ENCODE measurements at places on chromosomes 11 and 22.

- DNase-seq, result peak; percentile 55
These were observed 35.7 kb upstream of the KLHL35 start for GRCh38 chr11:75468534-75469340.

DNA sequence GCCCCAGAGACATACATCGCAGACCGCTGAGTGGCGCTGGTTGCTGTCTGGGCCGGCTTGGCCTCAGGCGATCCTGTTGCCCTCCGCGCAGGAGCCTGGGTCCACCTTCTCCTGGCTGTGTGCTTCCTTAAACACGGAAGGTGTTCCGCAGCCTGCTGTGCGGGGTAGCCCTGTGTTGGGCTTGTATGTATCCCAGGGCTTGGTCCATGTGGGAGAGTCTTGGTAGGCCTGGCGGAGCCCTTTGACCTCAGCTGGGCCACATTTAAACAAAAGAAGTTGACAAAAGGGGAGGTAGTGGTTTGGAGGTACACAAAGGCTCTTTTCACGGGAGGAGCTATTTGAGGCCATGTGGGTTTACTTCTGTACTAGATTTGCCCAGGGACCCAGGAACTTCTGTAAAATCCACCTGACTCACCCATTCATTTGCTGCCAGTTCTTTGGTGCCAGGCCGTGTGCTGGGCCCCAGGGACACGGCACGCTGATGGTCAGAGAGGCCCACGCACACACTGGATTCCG, 11.0 kb upstream of the GRAMD4 start:
- DNase-seq, result no peak

- DNase-seq, result no peak
These were observed 32.6 kb downstream of the PRDM11 start for GRCh38 chr11:45178890-45179671.

DNA sequence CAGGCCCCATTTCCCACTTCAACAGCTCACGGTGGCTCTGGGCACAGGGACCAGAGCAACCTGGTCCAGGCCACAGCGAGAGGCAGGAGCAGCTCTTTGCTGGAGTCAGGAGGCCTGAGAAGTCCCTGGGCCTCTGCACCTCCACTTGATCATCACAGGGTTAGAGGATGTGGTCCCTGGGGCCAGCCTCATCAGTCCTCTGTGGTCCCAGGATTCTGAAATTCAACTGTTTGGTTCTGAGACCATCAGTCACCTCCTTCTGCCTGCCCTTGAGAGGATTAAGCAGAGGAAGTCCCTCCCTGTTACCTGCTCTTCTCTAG, 24.9 kb upstream of the CBX7 start:
- DNase-seq, result no peak

- no peak for DNase-seq
These were observed 12.8 kb downstream of the ARFGAP2 start for GRCh38 chr11:47163898-47164297.

DNA sequence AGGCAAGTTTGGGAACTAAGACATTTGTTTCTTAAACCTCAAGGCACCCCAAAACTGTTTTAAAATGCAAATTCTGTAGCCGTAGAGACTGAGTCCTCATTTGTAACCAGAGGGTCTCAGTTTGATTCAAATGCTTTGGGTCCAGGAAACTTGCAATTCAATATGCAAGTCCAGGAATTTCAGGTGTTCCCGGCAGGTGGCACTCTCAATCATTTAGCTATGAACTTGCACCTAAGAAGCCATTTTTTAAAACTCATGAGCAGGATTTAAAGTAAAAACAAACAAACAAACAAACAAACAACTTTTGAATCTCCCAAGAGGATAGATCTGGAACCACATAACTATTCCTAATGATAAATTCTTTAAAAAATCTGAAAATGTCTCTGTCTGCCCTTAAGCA, 8.7 kb upstream of the ABTB2 start:
- no peak for DNase-seq

- no peak for DNase-seq
These were observed 2.2 kb downstream of the UBXN1 start for GRCh38 chr11:62676698-62677097.

DNA sequence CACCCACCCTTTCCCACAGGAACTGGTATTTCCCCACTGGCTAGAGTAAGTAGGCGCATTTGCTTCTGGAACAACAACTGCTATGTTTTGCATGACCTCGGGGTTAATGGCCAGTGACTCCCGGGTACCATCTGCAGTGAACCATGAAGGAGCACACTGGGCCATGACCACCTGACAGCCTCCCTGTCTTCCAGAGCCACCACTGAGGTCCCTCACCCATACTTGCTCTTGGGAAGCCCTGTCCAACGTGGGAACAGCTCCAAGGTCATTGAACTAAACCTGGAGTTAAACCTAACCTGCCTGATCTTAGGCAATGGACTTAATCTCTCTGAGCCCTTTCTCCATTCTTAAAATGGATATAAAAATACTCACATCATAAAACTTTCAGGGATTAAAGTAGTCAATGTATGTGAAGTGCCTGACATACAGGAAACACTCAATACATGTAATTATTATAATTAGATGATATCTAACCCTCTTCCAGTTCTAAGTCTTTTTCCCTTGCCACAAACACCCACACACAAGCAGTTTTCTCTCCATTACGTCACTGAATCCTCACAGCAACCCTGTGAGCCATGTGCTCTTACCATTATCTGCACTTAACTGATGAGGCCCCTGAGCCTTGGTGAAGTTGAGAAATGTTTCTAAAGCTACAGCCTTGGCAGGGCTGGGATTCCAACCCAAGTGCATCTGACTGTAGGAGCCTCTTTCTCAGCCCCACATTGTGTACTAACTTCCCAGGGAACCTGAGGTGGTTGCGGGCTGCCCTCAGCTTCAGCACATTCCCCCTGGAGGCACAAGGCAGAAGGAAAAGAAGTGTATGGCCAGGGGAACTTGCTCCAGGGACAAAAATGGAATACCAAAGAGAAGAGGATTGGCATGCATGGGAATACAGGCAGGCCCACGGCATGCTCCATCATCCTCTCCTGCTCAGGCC, 74.5 kb upstream of the NCAM1 start:
- no peak for DNase-seq

- DNase-seq, result no peak
These were observed 112.0 kb downstream of the ARL14EP start for GRCh38 chr11:30434901-30435300.
